ENCODE measurements at places on chromosomes 16 and 17.

GRCh38 chr16:58509256-58510096, 5.8 kb upstream of the SETD6 start:
- DNase-seq = no peak

GRCh38 chr17:61631800-61632199, 40.8 kb upstream of the NACA2 start:
- DNase-seq = no peak

DNA sequence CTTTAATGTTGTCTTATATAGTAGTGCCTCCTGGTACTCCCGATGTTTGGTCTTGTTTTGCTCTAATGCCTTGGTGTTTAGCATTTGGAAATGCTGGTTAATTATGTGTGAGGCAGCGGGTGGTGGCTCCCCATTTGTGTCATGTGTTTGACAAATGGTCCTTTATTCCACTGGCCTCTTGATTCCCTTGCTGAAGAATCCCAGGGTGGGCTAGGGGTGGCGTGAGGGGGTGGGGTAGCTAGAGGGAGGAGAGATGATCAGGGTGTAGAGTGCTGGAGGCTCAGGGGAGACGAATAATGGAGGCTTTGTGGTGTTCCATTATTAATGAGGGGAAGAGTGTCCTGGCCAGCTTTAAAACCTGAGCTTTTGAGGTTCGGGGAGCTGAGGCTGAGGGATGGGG, 5.4 kb downstream of the DYNLL2 start:
- no peak for DNase-seq

- DNase-seq = no peak
Observed at GRCh38 chr17:17911001-17911613, 61.1 kb downstream of the TOM1L2 start.

- DNase-seq = no peak
Observed at GRCh38 chr17:58436805-58437239, 19.5 kb upstream of the RNF43 start.

DNA sequence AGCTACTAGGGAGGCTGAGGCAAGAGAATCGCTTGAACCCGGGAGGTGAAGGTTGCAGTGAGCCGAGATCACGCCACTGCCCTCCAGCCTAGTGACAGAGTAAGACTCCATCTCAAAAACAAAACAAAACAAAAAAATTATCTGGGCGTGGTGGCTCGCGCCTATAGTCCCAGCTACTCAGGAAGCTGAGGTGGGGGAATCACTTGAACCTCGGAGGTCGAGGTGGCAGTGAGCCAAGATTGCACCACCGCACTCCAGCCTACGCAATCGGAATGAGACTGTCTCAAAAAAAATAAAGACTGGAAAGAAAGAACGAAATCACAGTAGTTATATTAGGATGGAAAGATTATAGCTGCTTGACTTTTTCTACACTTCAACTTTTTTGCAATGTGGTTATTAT, 18.9 kb downstream of the COG1 start:
- DNase-seq = peak; percentile 50

GRCh38 chr17:17816831-17817551, 19.8 kb downstream of the SREBF1 start:
- no peak for DNase-seq

GRCh38 chr16:82954224-82954929, 327.6 kb downstream of the CDH13 start:
- no peak for DNase-seq

DNA sequence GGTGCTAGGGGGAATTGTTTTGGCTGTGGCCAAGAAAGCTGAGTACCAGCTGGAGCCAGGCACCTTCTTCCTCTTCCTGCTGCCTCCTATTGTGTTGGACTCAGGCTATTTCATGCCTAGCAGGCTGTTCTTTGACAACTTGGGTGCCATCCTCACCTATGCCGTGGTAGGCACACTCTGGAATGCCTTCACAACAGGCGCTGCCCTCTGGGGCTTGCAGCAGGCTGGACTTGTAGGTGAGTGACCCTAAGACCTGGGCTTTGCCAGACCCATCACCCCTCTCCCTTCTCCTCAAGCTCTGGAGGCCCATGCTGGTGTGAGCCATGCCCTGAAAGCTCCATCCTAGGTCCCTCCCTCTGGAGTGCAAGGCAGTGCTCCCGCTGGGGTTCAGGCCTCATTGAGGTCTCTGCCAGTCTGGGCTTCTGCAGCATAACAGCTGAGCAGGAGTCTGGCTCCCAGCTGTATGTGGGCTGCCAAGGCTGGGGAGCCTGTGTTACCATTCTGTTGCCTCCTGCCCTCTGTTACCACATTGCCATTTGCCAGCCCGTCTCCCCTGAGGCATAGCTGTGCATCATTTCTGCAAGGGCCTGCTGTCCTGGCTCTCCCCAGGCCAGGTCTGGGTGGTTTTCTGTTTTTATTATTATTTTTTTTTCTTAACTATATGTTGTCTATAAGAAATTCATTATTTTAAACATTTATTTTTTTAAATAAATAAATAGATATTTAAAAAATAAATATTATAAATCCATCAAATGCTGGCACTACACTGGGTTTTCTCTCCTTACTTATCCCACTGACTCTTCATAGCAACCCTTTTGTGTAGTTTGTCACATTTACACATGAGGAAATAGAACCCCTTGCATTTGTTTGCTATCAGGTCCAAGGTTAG, 4.1 kb downstream of the SLC9A5 start:
- DNase-seq = no peak

DNA sequence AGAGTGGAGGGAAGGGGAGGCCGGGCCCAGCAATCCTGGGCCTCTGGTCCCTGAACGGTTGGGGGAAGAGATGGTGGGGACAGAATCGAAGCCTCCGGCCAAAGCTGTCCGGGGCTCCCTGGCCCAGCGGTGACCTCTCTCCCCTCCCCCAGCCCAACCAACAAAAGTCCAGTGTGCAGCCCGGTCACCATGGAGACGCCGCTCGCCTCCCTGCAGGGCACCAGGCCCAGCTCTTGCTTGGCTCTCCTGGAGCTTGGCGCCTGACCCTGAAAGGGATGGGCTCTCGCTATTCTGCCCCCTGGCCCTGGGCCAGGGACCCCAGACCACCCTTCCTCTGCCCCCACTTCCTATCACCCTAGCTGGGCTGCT, 1.3 kb downstream of the METRN start:
- DNase-seq = no peak

GRCh38 chr17:15944759-15945526, at the start of gene ADORA2B:
Gene ADORA2B, plus strand, starts transcription at chr17:15945130. Its CDS starts 119 bp downstream, at chr17:15945249.
- peak; percentile 61 for DNase-seq

- peak; percentile 49 for DNase-seq
Observed at GRCh38 chr17:59839651-59840328, 53.0 kb downstream of the TUBD1 start.

GRCh38 chr17:42315402-42316156, 27.3 kb downstream of the STAT5A start:
- no peak for DNase-seq

GRCh38 chr17:17456251-17456650, 20.5 kb upstream of the MED9 start:
- no peak for DNase-seq

- no peak for DNase-seq
Observed at GRCh38 chr17:42027590-42027889, 7.7 kb downstream of the NKIRAS2 start.

DNA sequence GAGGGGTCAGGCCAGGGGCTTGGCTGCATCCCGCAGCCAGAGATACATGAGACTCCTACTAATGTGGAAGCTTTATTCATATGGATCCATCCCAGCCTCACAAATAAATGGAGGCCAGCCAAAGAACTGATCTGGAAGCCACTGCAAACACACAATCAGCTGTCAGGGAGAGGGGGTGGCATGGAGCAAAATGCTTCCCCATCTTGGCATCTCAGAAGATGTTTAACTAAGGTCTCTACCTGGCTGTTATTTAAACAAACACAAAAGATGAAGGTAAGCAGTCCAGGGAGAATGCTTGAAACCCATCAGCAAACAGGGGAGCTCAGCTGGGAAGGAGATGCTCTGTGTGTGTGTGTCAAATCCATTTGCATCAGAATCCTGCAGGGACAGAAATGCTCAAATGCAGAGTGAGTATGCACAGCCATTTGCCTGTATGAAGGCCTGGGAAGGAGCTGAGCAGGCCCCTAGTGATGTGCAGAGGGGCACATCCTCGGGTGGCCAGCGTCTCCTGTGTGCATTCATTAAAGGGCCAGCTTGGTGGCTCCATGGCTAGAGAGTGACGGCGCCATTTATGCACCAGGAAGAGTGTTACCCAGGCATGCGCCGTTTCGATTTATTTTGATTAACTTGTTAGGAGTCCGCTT, 34.2 kb upstream of the IRX3 start:
- DNase-seq = no peak

- DNase-seq = peak; percentile 67
Observed at GRCh38 chr17:65560628-65561451, 608 bp downstream of the AXIN2 start.

DNA sequence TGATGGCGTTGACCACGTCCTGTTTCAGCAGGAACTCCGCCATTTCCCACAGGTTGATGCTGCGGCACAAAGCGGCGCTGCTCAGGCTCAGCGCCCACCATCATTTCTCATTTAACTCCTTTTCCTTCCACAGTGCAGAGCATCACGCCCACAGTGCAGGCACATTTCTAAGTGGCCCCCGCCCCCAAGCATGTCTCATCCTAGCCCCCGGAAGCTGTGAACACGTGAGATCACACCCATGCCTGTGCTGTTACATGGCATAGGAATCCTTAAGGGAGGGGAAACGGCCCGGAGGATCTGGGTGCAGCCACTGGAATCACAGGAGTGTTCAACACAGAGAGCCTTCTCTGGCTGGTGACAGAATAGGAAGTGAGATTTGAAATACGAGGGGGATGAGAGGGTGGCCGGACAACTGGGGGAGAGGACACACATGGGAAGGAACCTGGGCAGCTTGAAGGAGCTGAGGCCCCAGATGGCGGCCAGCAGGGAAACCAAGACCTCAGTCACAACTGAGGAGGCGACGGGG, 4.7 kb downstream of the NAGPA start:
- DNase-seq = no peak
